CD8-positive, alpha-beta memory T cell (primary cell): ENCODE measurements at places on chromosomes 2 and 18. TPM values are rescaled to one million over a fixed set of nuclear protein-coding genes. Genes with fewer than 3 reads are reported as not detected.
A peak's percentile ranks its signal among the peaks of the same experiment; 100 is the strongest.

DNA sequence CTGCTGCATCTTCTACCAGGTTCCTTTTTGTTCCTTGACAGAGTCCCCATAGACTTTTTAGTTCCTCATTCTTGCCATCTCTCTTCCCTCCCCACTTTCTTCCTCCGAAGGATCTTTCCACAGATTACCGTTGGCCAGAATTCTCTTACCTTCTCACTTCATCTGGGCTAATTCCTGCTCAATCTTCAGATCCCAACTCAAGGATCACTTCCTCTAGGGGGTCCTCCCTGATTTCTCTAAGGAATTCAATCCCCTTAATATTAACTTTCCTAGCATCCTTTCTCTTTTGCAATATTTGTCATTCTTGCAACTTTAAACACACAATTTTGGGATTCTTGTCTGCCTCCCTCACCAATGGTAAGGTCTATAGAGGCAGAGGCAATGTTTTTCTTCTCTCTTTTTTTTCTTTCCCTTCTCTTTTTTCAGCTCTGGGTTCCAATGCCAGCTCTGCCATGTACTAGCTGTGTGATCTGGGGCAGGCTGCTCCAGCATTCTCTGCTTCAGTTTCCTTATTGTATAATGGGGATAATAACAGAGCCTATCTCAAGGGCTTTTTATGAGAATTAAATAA, 5.4 kb upstream of the KCNE4 start:
- H3K27me3 ChIP-seq: no peaks in the 10 kb centered on the region
- DNase-seq: no peak
- H3K36me3 ChIP-seq: no peaks in the 10 kb centered on the region
- H3K4me1 ChIP-seq: no peaks in the 10 kb centered on the region
- H3K4me3 ChIP-seq: no peak overlapping the region

DNA sequence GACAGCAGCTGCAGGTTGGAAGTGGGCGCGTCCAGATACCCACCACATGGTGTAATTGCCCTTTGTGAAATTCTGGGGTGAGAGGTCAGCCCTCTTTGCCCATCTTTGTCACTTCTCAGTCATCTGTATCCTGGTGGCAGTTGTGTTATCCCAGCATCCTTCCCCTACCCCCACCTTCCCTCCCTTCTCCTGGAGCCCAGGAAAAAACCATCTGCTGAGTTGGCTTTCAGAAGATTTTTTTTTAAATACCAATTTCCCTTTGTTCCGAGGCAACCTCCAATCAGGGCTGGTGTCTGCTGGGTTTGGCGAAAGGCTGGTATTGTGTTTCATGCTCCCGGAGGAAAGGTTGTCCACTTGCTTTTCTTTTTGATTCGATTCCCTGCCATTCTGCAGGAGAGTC, 35.2 kb downstream of the SETBP1 start:
- H3K27ac ChIP-seq: no peak overlapping the region
- no peak overlapping the region for H3K4me3 ChIP-seq
- H3K36me3 ChIP-seq: no peaks in the 10 kb centered on the region
- H3K27me3 ChIP-seq: no peaks in the 10 kb centered on the region

GRCh38 chr2:108607706-108608301, 73.5 kb downstream of the LIMS1 start:
- peak; percentile 38 for DNase-seq
- H3K4me3 ChIP-seq: no peak overlapping the region
- no peak overlapping the region for H3K27ac ChIP-seq
- peaks cover 23% of the 10 kb centered on the region for H3K4me1 ChIP-seq

DNA sequence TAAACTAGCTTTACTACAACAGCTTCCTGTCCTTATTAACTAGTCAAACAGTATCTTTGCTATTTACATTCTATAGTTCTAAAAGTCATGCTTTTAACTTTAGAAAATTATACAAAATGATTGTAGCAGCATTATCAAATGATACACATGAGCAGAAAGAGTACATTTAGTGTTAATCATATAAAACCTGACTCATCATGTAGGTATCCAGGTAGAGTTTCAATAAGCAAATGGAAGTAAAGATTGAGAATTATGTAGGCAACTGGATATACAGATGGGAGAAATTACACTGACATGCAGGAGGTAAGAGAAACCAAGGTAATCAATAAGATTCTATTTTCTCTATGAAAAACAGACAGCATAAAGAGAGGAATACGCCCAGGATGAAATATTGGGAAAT, 33.8 kb downstream of the TRIP12 start:
- no peak for DNase-seq
- H3K27me3 ChIP-seq: no peaks in the 10 kb centered on the region
- peaks cover 5% of the 10 kb centered on the region for H3K36me3 ChIP-seq
- H3K4me1 ChIP-seq: peaks cover 3% of the 10 kb centered on the region
- H3K4me3 ChIP-seq: no peak overlapping the region

DNA sequence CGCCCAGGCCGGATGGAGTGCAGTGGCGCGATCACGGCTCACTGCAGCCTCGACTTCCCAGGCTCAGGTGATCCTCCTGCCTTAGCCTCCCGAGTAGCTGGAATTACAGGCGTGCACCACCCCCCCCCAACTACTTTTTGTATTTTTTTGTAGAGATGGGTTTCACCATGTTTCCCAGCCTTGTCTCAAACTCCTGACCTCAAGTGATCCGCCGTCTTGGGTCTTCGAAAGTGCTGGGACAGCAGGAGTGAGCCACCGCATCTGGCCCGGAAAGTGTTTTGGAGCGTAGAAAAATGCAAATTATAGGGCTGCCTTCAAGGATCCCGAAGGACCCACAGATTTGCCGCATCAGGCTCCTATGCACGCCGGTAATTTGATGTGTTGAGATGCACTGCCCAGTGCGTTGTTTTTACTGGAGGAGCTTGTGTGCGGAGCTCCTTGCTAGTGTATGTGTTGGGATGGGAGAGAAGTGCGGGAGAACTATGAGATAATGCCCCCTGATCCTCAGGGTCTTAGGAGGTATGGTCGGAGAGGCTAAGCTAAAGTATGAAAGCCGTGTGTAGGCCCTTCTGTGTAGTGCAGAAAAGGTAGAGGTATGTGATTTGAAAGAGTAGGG, 1.2 kb upstream of the CLASP1 start:
- H3K4me1 ChIP-seq: peaks cover 29% of the 10 kb centered on the region
- no peak for DNase-seq
- H3K36me3 ChIP-seq: no peaks in the 10 kb centered on the region
- no peaks in the 10 kb centered on the region for H3K27me3 ChIP-seq
- peak overlapping the region; percentile 92 for H3K27ac ChIP-seq
- H3K4me3 ChIP-seq: peak overlapping the region; percentile 85

BCL11A gene
- 0.15 TPM for total RNA-seq

GALR1 gene
- not detected for total RNA-seq

GRCh38 chr2:170885130-170885791, 43.8 kb upstream of the GORASP2 start:
- DNase-seq: no peak
- no peaks in the 10 kb centered on the region for H3K27me3 ChIP-seq
- no peak overlapping the region for H3K4me3 ChIP-seq
- no peak overlapping the region for H3K27ac ChIP-seq
- H3K36me3 ChIP-seq: no peaks in the 10 kb centered on the region

- no peak overlapping the region for H3K27ac ChIP-seq
- DNase-seq: no peak
- no peaks in the 10 kb centered on the region for H3K27me3 ChIP-seq
- no peaks in the 10 kb centered on the region for H3K36me3 ChIP-seq
- no peak overlapping the region for H3K4me3 ChIP-seq
These were observed 110.0 kb downstream of the TPGS2 start for GRCh38 chr18:36718705-36719328.

- H3K27ac ChIP-seq: peak overlapping the region; percentile 40
- H3K36me3 ChIP-seq: no peaks in the 10 kb centered on the region
- no peaks in the 10 kb centered on the region for H3K27me3 ChIP-seq
- DNase-seq: no peak
- H3K4me1 ChIP-seq: peaks cover 31% of the 10 kb centered on the region
These were observed 8.6 kb downstream of the MREG start for GRCh38 chr2:216004697-216005283.

GRCh38 chr2:636641-637405, 40.4 kb downstream of the TMEM18 start:
- no peaks in the 10 kb centered on the region for H3K4me1 ChIP-seq
- DNase-seq: peak; percentile 49
- no peak overlapping the region for H3K27ac ChIP-seq
- no peaks in the 10 kb centered on the region for H3K36me3 ChIP-seq
- H3K27me3 ChIP-seq: no peaks in the 10 kb centered on the region

GRCh38 chr2:119384971-119385370, 18.2 kb downstream of the DBI start:
- no peaks in the 10 kb centered on the region for H3K4me1 ChIP-seq
- DNase-seq: no peak
- H3K27me3 ChIP-seq: no peaks in the 10 kb centered on the region
- no peaks in the 10 kb centered on the region for H3K36me3 ChIP-seq
- H3K27ac ChIP-seq: no peak overlapping the region
- H3K4me3 ChIP-seq: no peak overlapping the region

SKOR2 gene
- not detected for total RNA-seq

NXPH2 gene
- not detected for total RNA-seq

ALKAL2 gene
- not detected for total RNA-seq

- DNase-seq: no peak
- no peak overlapping the region for H3K4me3 ChIP-seq
- no peaks in the 10 kb centered on the region for H3K36me3 ChIP-seq
- H3K27ac ChIP-seq: peak overlapping the region; percentile 0
- peaks cover 10% of the 10 kb centered on the region for H3K4me1 ChIP-seq
These were observed 99.0 kb upstream of the ID2 start for GRCh38 chr2:8582651-8583399.

DNA sequence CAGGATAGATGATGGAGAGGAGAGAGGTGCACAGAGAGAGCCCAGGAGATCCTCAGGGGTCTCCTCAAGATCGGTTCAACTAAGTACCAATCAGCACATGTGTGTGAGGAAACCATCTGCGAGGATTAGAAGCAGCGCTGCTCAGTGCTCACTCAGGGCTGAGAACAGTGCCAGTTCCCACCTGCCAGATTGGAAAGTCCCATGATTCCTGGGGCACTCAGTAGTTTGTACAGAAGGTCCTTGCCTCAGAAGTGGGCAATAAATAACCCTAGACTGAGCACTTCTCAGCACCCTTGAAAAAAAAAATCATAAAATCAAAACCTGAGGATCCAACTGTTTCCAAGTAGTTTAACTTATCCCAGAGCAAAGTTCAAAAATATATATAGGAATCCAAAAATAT, 53.8 kb downstream of the SEMA4F start:
- no peaks in the 10 kb centered on the region for H3K4me1 ChIP-seq
- no peak for DNase-seq
- H3K27ac ChIP-seq: no peak overlapping the region
- H3K4me3 ChIP-seq: no peak overlapping the region
- no peaks in the 10 kb centered on the region for H3K36me3 ChIP-seq
- no peaks in the 10 kb centered on the region for H3K27me3 ChIP-seq

- no peak overlapping the region for H3K27ac ChIP-seq
- H3K27me3 ChIP-seq: no peaks in the 10 kb centered on the region
- H3K36me3 ChIP-seq: no peaks in the 10 kb centered on the region
- no peaks in the 10 kb centered on the region for H3K4me1 ChIP-seq
These were observed 16.9 kb upstream of the CD28 start for GRCh38 chr2:203689426-203690116.

GRCh38 chr2:37764739-37765138, 93.3 kb upstream of the CDC42EP3 start:
- no peaks in the 10 kb centered on the region for H3K36me3 ChIP-seq
- H3K27ac ChIP-seq: no peak overlapping the region
- no peak overlapping the region for H3K4me3 ChIP-seq
- no peaks in the 10 kb centered on the region for H3K4me1 ChIP-seq
- no peak for DNase-seq
- no peaks in the 10 kb centered on the region for H3K27me3 ChIP-seq

DNA sequence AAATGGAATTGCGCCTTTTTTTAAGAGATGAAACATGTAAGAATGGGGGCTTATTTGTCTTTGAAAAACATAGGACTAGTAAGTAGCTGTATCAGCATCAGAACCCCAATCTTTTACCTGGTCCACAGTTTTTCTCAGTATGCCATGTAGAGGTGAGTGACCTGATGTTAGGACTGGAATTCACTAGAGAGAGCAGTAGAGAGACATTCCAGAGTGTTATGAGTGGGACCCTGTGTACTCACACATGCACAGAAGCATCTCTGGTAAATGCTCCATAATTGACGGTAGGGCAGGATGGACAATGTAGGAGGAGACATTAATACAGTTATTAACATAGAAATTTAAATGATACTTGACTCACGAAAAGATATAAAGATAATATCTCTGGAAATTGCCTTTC, 1.4 kb upstream of the GALNT13 start:
- H3K4me3 ChIP-seq: no peak overlapping the region
- DNase-seq: no peak
- no peak overlapping the region for H3K27ac ChIP-seq
- no peaks in the 10 kb centered on the region for H3K36me3 ChIP-seq

DNA sequence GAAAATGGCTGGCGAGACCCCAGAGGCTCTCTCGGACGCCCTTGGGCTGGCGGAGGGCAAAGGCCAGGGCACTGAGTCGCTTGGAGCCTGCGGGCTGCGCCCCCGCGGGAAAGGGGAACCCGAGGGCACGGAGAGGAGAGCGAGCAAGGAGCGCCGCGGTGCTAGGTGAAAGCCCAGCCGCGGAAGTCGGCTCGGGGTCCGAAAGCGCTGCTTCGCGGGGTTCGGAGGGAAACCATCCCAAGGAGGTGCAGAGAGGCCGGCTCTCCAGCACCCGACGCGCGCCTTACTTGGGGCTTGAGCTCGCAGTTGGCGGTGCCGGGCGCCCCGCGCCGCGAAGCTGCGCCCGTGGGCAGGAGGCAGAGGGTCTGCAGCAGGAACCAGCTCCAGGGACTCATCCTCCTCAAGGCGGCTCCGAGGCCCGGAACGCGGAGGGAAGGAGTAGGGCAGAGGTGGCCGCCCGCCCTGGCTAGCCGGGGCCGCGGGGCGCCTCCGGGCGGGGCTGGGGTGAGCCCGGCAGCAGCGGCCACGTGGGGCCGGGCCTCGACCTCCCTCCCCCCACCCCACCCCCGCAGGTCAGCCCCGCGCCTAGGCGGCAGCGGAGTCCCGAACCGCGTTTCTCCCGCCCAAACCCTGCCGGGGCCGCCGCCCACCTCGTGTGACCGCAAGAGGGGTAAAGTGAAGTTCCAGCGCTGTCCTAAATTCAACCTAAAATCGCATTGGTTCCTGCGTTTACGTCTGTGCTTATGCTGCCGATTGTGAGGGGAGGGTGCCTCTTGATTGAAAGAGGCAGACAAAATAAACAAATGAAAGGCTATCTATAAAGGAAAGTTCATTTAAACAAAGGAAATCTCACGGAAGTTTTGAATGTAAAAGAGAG, at the start of gene TRABD2A:
TRABD2A (minus strand) TSS at position 440 of the 877 bp plus-strand sequence; CDS start at position 395, 45 bp downstream.
- H3K27ac ChIP-seq: peak within 1 kb of the TSS; percentile 58
- peak within 1 kb of the TSS; percentile 68 for H3K4me3 ChIP-seq
- H3K36me3 ChIP-seq: no peaks in the 10 kb centered on the region
- DNase-seq: peak; percentile 72
- no peaks in the 10 kb centered on the region for H3K27me3 ChIP-seq
- peaks cover 42% of the 10 kb centered on the region for H3K4me1 ChIP-seq

DNA sequence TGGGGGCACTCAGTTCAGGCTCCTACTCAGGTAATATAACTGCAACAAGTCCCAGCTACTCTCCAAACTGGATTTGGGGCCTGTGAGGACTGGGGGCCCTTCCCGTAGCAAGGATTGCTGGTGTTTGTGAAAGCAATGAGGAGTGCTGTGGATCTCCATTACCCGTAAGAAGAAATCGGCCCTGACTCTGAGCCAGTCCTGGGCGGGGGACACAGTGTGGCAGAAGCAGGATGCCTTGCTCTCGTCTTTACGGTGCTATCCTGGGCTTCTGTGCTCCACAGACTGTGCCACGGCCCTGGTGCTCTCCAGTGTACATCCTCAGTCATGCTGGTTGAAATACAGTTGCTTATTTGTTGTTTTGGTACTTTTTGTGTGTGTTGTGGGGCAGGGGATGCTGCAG, 172.9 kb downstream of the NDUFA10 start:
- H3K36me3 ChIP-seq: no peaks in the 10 kb centered on the region
- no peak for DNase-seq
- H3K27me3 ChIP-seq: peaks cover 3% of the 10 kb centered on the region
- H3K4me1 ChIP-seq: no peaks in the 10 kb centered on the region

RAB31 gene
- 1.1 TPM for total RNA-seq
